ENCODE measurements at places on chromosomes 13 and 19. TPM values are rescaled to one million over a fixed set of nuclear protein-coding genes. Genes with fewer than 3 reads are reported as not detected.

- DNase-seq: no peak
These were observed 6.8 kb upstream of the DPRX start for GRCh38 chr19:53624771-53625545.

- peak; percentile 27 for DNase-seq
These were observed 43.0 kb downstream of the CACNA1A start for GRCh38 chr19:13463296-13463695.

- no peak for DNase-seq
These were observed 62.6 kb upstream of the USP29 start for GRCh38 chr19:57057036-57057686.

- no peak for DNase-seq
These were observed at the start of gene TTC9B for GRCh38 chr19:40217934-40218890. Gene TTC9B (minus strand): TSS chr19:40218384. CDS start chr19:40218381, 3 bp downstream.

DNA sequence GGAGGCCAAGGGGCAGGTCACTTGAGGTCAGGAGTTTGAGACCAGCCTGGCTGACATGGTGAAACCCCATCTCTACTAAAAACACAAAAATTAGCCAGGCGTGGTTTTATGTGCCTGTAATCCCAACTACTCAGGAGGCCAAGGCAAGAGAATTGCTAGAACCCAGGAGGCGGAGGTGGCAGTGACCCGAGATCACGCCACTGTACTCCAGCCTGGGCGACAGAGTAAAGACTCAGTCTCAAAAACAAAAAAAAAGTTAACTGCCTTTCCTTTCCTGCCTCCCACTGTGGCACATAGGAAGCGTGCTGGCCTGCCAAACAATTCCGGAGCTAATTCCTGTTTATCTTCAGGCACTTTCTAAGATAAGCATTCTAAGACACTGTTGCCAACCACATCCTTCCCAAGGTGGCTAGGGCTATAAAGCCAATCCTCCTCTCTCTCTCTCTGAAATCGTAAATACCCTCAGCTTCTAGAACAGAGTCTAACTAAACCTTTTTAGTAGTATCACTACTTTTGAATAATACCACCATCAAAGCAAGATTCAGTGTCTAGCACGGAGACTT lies 21.6 kb downstream of the SLC25A30 start:
- no peak for DNase-seq

- no peak for DNase-seq
These were observed 1064.4 kb downstream of the UQCRFS1 start for GRCh38 chr19:28148554-28148953.

- DNase-seq: no peak
These were observed 56.6 kb upstream of the RANBP3 start for GRCh38 chr19:6034512-6034911.

- no peak for DNase-seq
These were observed 41.9 kb downstream of the TBC1D4 start for GRCh38 chr13:75440100-75440499.

GRCh38 chr19:4342314-4342614 lies 1.1 kb upstream of the MPND start:
- peak; percentile 73 for DNase-seq

DNA sequence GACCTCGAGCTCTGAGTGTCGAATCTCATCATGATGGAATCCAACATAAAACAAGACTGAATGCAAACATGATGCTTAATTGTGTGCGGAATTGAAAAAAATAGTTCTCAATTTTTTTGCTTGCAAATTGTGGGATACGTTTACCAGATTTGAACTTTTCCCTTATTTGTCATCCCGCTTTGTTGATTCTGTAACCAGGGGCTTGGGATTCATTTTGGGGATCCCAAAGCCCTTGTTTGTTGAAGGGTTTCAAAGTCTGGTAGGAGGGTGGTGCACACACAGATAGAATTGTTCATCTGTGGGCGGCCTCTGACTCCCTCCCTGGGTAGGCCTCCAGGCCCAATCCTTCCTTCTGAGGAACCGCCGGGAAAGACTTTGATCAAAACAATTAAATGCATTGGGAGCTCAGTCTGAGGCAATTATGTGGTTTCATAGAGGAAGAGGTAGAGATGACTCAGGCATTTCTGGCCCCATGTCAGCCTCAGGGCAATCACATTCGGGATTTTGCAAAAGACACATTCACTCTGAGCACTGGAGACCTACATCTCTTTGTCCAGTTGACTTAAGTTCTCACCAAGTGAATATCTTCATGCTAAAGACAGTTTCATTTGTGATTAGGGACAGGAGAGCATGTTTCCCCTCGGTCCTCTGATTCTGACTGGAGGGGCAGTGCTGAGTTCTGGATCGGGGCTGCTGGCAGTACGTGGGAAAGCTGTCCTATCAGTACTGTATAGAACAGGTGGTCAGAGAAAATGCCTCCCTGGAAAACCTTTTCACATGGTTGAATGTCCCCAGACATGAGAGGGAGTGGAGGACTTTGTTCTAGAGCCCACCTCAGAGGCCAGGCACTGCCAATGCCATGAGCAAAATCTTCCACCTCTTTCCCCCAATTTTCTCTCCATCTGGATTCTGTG lies 27.8 kb upstream of the IGFL4 start:
- DNase-seq: no peak

DNA sequence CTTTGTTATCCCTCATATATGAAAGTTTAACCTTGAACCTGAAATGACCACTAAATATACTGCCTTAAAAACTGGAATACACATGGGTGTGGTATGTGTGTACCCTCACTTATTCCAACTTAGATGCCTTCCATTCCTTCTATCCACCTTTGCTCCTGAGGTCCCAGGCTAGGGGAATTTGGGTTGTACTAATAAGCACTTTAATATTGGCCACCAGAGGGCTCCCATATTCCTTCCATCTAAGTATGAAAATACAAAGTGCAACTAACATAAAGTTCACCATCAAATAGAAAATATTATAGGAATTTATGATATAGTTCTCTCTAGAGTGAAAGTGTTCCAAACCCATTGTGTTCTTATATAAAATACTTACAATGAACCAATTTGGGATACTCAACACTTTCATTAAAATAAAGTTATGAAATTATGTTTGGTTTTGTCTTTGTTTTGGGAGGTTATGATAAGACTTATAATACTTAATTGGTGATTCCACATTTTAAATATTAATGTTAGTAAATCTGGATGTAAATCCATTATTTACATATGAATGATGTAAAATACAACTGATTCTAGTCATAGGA lies 62.3 kb downstream of the ITGBL1 start:
- no peak for DNase-seq

DNA sequence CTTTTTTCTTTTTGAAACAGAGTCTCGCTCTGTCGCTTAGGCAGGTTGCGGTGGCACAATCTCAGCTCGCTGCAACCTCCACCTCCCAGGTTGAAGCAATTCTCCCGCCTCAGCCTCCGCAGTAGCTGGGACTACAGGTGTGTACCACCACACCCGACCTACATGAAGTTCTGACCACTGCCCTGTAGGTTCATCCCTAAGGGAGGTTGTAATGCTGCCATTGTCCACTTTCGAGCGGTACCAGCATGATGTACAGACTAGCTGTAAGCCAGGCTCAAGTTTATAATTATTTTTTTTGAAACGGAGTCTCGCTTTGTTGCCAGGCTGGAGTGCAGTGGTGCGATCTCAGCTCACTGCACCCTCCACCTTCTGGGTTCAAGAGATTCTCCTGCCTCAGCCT lies 11.6 kb upstream of the COX7A1 start:
- DNase-seq: no peak

Gene TMEM86B
- 7.7 TPM for total RNA-seq

Gene SIGLEC8
- not detected for total RNA-seq

Gene HIPK4
- not detected for total RNA-seq

Gene TEX101
- total RNA-seq: not detected

Gene GAPDHS
- total RNA-seq: not detected

Gene MCF2L
- 4.8 TPM for total RNA-seq

Gene SLC8A2
- total RNA-seq: 0.11 TPM

Gene TPTE2
- total RNA-seq: not detected

Data from activated naive CD4-positive, alpha-beta T cell treated with anti-CD3 and anti-CD28 coated beads, Interleukin-2, amount 50 U/mL, for 72 hours (primary cell).